ENCODE measurements at places on chromosomes 13 and 19.

DNA sequence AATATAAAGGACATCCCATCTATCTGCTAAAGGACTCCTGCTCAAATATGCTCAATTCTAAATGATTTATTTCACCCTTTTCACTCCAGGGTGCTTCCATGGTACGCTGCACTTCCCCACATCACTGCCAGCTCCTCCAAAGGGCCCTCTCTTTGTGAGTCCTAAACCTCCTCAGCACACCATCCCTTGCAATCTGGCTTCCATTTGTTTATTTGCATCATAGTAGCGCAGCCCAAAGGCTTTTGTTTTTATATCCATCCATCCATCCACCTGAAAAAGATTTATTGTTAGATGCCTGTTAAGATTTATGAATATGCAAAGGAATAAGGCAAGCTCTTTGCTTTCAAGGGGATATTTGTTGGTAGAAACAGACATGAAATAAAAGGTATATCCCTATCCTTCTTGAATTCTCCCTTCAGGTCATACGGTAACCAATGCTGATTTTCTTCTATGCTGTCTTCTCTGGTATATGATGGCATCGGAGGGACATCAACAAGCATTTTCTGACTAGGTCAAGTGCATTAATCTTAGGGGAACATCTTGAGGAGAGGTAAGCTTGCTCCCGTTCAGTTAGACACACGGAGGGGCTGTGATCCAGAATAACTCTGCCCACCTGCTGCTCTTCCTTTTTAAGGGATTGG is 397.6 kb downstream of the LIG4 start:
- no peak for DNase-seq

DNA sequence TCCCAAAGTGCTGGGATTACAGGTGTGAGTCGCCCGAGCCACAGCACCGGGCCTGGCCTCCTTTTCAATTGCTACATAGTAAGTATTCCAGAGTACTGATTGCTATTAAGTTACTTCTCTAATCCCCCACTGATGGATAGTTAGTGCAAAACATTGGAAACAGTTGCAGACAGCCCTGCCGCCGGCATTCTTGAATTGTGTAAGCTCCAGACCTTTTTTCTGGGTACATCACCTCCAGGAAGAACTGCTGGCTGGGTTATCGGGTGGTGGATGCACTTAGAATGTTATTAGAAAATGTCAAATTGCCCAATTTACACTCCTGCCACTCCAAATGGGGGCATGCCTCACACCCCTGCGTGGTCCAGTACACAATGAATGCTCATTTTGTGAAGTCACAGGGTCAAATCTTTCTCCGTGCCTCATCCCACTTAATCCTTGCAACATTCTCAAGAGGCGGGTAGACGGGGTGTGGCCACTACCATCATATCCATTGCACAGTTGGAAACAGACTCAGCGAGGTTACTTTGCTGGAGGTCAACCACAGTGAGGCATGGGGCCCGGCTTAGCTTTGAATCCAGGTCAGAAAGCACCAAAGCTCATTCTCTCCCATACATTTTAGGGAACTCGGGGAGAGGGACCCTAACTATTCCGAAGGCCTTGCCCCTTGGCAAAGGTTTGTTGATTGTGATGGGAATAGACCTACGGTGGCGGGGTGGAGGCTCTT is 1.0 kb upstream of the KDM4B start:
- no peak for DNase-seq

DNA sequence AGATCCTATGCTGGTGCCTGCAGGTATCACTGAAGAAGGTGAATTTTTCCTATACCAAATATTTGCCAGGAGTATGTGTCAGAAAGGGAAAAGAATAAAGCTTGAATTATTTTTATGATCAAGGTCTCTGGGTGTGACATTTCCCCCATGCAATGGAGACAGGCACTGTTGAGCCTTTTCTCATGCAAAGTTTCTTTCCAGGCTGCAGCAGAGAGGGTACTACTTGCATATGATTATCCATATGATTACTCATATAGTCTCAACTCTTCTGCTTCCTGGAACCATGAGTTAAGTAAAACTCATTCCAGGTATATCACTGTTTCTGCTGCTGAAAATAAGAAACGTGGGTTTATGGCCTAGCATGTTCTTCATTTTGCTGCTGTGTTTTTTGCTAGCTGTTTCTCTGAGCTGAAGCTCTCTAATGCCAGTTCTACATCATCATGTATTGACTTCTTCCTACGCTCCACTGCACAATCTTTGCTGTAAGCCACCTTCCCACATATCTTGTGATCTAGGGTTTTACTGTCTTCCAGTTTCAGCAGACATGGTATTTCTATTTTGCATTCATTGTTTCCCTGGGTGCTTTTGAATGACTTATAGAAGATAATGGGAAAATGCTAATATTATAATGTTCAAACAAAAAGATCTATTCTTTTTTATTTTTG is 278.7 kb upstream of the GPC6 start:
- DNase-seq, result no peak

- DNase-seq, result no peak
These were observed 27.7 kb upstream of the CYSLTR2 start for GRCh38 chr13:48626077-48626449.

- DNase-seq, result no peak
These were observed 73.3 kb downstream of the TNFRSF19 start for GRCh38 chr13:23643338-23644125.

- no peak for DNase-seq
These were observed 1362.1 kb upstream of the ATXN8OS start for GRCh38 chr13:68745502-68745901.

- no peak for DNase-seq
These were observed 14.2 kb downstream of the FCAR start for GRCh38 chr19:54888239-54888638.

DNA sequence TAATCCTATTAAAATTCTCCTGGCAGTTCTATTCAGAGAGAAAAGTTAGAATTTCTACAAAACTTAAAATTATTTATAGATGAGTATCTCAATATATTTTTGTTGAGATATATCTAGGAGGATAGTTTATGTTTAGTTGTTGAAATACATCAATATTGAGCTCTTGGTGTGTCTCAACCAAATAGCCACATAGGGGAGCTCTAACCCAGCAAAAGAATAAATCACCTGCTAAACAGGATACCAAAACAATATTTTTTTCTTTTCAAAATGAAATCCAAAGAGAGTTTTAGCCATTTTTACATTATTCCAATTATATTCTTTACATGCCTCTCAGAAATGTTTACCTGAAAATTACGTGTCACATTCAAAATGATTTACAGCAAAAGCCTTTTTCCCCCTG is 954.7 kb downstream of the SLITRK6 start:
- no peak for DNase-seq

DNA sequence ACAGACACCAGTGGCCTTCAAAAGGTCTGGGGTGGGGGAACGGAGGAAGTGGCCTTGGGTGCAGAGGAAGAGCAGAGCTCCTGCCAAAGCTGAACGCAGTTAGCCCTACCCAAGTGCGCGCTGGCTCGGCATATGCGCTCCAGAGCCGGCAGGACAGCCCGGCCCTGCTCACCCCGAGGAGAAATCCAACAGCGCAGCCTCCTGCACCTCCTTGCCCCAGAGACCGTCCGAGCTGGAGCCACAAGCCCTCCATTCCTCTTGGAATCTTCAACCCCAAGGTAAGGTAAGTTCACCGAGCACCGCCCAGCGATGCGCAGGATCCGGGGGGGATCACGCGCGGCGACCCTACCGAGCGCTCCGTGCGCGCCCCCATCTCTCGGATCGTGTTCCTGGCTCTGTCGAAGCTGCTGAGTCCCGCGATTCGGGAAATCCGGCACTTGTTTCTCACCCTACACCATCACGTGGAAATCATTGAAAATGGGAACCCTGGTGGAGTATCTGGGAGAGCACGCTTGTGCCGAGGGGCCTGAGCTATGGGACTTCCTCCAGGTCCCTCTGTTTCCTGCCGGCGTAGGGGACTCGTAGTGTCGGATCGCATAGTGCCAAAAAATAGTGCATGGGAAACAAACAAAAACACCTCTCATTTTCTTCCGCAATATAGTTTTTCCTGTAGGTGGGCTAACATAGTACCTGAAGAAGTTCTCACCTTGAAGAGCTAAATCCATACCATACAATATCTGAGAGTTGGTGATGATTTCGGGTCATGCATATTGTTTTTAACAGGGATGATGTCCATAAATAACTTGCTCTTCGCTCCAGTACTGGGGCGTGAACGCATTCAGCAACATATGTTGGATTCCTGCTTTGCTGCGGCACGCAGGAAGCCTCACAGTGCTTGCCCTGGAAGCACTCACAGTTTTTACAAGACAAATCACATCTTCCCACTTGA is 9.3 kb downstream of the PDX1 start:
- DNase-seq, result no peak

DNA sequence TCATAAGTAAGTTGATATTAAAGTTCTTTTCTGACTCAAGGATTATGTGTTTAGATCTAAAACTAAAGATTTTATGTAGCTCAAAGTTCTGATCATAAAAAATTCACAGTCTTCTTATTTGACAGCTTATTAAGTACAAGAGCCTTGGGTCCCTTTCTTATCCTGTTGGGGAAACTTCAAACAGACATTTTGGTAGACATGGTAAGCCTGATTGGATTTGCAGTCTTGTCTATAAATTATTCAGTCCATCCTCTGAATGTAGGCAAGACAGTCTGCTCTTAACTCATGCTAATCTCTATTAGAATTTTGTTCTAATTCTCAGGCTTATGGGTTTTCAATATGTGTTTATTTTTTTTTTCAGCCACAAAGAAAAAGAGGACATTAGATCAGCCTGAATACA is 1718.7 kb upstream of the SLC10A2 start:
- DNase-seq, result no peak

DNA sequence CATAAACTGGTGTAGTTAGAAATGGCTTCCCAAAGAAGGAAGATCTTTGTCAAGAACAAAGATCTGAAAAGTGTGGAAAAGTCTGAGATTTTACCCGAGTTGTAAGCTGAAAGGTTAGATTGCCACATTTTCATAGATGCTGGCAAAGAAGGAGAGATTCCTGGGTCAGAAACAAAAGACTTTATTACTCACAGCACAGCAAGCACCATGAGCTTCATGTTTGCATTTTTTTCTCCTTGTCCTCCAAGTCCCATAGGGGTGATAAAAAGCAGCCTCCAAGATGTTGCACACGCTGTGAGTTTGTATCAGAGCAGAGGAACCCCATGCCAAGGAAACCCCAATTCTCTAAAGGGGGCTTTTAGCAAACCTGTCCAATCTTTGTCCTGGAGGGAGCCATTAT is 29.3 kb downstream of the MZT1 start:
- no peak for DNase-seq

- DNase-seq, result no peak
These were observed 240.4 kb downstream of the B3GLCT start for GRCh38 chr13:31440132-31440531.

DNA sequence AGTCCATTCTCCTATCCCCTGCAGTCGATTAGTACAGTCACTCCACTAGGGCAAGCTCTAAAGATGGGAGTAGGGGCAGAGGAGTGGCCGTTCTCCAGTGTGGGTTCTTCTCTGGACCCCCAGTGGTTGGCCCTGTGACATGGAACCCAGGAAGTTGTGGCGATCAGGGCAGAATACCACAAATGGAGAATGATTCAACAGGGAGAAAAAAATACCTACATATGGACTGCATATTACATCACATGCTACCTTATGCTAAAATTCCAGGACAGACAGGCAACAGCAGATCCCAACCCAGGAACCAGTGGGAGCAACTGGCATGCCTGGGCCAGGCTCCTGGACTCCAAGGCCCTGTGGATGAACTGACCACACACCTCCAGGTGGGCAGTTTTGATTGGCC is 20.4 kb downstream of the POU2F2 start:
- DNase-seq, result no peak

GRCh38 chr13:31046711-31047279 is 114.3 kb downstream of the TEX26 start:
- DNase-seq, result no peak

DNA sequence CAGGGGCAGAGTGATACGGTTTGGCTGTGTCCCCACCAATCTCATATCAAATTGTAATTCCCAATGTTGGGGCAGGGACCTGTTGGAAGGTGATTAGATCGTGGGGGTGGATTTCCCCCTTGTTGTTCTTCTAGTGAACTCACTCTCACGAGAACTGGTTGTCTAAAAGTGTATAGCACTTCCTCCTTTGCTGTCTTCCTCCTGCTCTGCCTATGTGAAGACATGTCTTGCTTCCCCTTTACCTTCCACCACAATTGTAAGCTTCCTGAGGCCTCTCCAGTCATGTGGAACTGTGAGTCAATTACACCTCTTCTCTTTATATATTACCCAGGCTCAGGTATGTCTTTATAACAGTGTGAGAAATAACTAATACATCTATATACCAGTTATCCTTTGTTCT is 706.4 kb upstream of the KLHL1 start:
- DNase-seq, result no peak

GRCh38 chr13:83211301-83211700 is 671.0 kb downstream of the SLITRK1 start:
- DNase-seq, result no peak

- no peak for DNase-seq
These were observed 7.7 kb upstream of the GPR18 start for GRCh38 chr13:99265821-99266426.

- DNase-seq, result no peak
These were observed 279.9 kb downstream of the FOXO1 start for GRCh38 chr13:40386586-40386985.

DNA sequence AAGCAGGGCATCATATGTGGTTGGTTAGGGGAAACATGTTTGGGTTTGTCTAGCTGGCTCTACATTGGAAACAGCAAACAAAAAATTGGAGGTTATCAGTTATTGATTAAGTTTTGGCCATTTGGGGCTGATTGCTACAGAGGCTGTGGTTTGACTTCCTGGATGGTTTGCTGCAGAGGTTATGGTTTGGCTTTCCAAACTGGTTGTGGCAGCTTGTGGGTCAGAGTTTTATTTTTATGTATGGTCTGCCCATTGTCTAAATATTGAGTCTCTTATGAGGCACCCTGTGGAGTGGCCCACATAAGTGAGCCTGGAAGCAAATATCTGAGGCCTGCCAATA is 261.6 kb downstream of the GPC5 start:
- DNase-seq, result no peak

DNA sequence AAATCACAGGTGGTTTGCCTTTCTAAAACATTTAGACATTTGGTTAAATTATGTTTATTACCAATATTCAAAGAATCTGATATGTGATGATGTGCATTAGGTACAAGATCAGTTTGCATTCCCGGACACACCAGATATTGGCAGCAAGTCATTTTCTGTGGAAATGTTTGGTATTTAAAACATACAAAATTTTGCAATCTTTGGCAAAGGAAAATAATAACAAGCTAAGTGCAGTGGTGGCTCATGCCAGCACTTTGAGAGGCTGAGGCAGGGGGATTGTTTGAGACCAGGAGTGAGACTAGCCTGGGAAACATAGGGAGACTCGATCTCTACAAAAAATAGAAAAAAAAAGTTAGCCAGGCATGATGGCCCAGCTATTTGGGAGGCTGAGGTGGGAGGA is 29.1 kb upstream of the TSC22D1 start:
- DNase-seq, result no peak
